Kidney epithelial cell (primary cell): ENCODE measurements at places on chromosomes 1 and 21. TPM values are rescaled to one million over a fixed set of nuclear protein-coding genes. Genes with fewer than 3 reads are reported as not detected.

The POGZ gene
- 30.3 and 36.4 TPM in 2 replicates for total RNA-seq

The KCNA10 gene
- not detected in 2 replicates for total RNA-seq

The NHLH1 gene
- total RNA-seq = 0.08 TPM in 1 of 2 replicates, not detected in the other

The VTCN1 gene
- 0.29 and 1.3 TPM in 2 replicates for total RNA-seq

The KIAA1614 gene
- total RNA-seq = 7.2 and 10.2 TPM in 2 replicates

The CD247 gene
- total RNA-seq = not detected in 2 replicates

The CD84 gene
- total RNA-seq = not detected in 2 replicates

The INAVA gene
- 185 and 292 TPM in 2 replicates for total RNA-seq

The MTMR11 gene
- total RNA-seq = 14.1 and 27.9 TPM in 2 replicates

The PRKAA2 gene
- 5.7 and 6.5 TPM in 2 replicates for total RNA-seq

The NECTIN4 gene
- 13.1 and 13.6 TPM in 2 replicates for total RNA-seq

The PTAFR gene
- total RNA-seq = 1.8 and 2.3 TPM in 2 replicates

The PRR9 gene
- total RNA-seq = not detected in 2 replicates

The CGN gene
- total RNA-seq = 23.6 and 29.3 TPM in 2 replicates

The KRTAP10-10 gene
- not detected in 2 replicates for total RNA-seq
